ENCODE measurements at places on chromosomes 7 and 10. TPM values are rescaled to one million over a fixed set of nuclear protein-coding genes. Genes with fewer than 3 reads are reported as not detected.

Gene HOXA9
- total RNA-seq, result 0.39 TPM

Gene GLI3
- 0.45 TPM for total RNA-seq

Gene PALD1
- 6.7 TPM for total RNA-seq

Gene INMT
- total RNA-seq, result not detected

Gene SEMA3A
- total RNA-seq, result 5.2 TPM

Gene SPDYE3
- total RNA-seq, result not detected

Gene SPAM1
- total RNA-seq, result not detected

Gene GPC2
- 0.39 TPM for total RNA-seq

Gene REEP3
- total RNA-seq, result 24.9 TPM

Gene PRR15
- total RNA-seq, result 5.0 TPM

Gene AFAP1L2
- 20.6 TPM for total RNA-seq

Gene DRGX
- not detected for total RNA-seq

Gene PDE6C
- total RNA-seq, result not detected

Gene CPA2
- 0.15 TPM for total RNA-seq

Gene LLCFC1
- not detected for total RNA-seq

Gene SGMS1
- total RNA-seq, result 51.4 TPM

Gene ACTR3C
- 0.02 TPM for total RNA-seq

Gene MMP21
- not detected for total RNA-seq

Gene SAMD9L
- total RNA-seq, result 0.45 TPM

Gene MYPN
- total RNA-seq, result 2.0 TPM

Gene MKLN1
- total RNA-seq, result 35.5 TPM

Gene ELN
- total RNA-seq, result 0.12 TPM

Gene PLAC9
- not detected for total RNA-seq

Gene GDF2
- not detected for total RNA-seq

Gene GRID1
- total RNA-seq, result 0.26 TPM

Gene ABCB4
- total RNA-seq, result 0.02 TPM

Gene NKX2-3
- total RNA-seq, result not detected

Gene RHOBTB1
- total RNA-seq, result 17.4 TPM

Gene DNAJC9
- total RNA-seq, result 50.9 TPM

Gene ZNF800
- total RNA-seq, result 16.3 TPM

Gene STEAP4
- 0.06 TPM for total RNA-seq

Gene CLDN4
- 5.8 TPM for total RNA-seq

Gene ATRNL1
- total RNA-seq, result 0.12 TPM

Gene GSTO2
- 1.9 TPM for total RNA-seq

Gene TMEM236
- 0.05 TPM for total RNA-seq

Gene CPN1
- 0.19 TPM for total RNA-seq

Gene NPS
- not detected for total RNA-seq

Gene LRCH4
- 10.2 TPM for total RNA-seq

Gene ZNF487
- total RNA-seq, result 5.5 TPM

Gene OPN1SW
- total RNA-seq, result not detected

Gene C10orf88
- total RNA-seq, result 8.8 TPM

Measured in A549 treated with dexamethasone at 1 μM for 4 hours (cell line).